ENCODE measurements at places on chromosomes 6 and 20.
A peak's percentile ranks its signal among the peaks of the same experiment; 100 is the strongest.

DNA sequence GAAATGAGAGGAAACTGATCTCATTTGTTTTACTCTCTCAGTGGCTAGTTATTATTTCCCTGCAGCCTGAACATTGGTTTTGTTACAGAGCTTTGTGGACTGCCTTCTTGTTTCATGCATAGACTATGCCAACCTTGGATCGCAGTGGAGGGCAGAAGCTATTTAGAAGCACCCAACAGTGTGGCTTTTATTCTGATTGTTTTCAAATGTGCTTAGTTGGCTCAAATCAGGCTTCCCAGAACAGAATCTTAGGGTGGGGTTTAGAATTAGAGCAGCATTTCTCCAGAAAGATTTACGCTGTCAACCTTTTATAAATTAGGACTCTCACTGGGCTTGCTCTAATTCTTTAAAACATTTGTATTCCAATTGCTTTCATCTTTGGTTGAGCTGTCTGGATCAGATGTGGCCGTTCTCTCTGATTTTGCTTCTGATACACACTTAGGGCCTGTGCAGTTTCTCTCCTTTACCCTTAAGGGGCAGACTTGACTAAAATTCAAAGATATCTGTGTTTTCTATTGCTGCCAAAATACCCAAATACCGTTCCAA is 210.3 kb downstream of the BCKDHB start:
- H3K36me3 ChIP-seq, result peaks cover 14% of the 10 kb centered on the region
- H3K27ac ChIP-seq, result no peak overlapping the region
- DNase-seq, result no peak
- no peaks in the 10 kb centered on the region for H3K4me1 ChIP-seq

DNA sequence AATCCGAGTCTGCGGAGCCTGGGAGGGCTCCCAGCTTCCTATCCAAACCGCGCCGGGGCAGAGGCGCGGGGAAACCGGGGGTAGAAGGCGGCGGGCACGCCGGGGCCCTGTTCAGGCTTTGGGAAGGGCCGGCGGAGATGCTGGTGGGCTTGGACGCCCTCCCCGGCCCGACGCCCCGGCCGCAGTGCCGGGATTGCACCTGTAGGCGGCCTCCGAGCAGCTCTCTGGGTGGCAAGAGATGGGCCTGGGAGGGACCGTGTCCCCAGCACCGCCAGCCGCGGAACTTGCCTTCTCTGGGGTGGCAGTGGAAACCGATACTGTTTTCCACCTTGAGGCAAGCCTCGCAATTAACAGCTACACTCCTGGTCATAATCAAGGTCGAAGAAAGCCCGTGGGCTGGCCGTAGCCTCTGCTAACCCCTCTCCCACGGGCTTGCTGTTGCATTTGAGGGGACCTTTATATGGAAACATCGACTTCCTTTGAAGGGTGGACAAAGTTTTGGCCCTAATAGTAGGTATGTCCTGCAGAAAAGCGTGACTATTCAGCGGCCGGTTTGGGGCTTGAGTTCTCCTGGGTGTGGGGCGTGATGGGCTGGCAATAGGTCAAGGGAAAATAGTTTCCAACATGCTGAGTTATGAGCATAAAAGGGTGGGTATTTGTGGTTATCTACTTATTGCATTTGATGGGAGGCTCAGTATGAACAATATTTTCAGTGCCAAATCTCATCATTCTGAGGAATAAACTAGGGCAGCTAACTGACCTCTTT is 1.1 kb upstream of the JAG1 start:
- peak; percentile 63 for DNase-seq
- H3K4me1 ChIP-seq, result peaks cover 21% of the 10 kb centered on the region
- H3K27me3 ChIP-seq, result peaks cover 58% of the 10 kb centered on the region

- H3K4me3 ChIP-seq, result no peak overlapping the region
- no peak for DNase-seq
- H3K4me1 ChIP-seq, result peaks cover 6% of the 10 kb centered on the region
- H3K27ac ChIP-seq, result no peak overlapping the region
These were observed 119.4 kb downstream of the MAN1A1 start for GRCh38 chr6:119230160-119230559.

DNA sequence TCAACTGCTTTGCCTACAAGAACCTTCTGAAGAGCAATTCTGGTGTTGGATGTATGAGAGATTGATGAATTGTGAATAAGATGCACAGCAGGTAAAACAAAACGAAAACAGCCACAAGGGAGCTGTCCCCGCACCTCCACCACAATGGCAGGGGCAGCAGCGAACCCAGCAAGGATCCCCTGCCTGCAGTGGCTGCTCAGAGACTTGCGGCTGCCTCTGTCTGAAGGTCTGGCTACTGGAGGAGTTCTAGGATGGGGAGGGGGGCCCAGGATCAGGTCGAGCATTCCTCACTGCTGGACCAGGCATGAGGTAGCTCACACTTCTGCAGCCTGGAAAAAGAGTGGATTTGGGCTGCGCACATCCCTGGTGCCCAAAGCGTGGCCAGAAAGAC is 523.5 kb downstream of the CDH26 start:
- DNase-seq, result no peak
- no peaks in the 10 kb centered on the region for H3K4me1 ChIP-seq
- no peaks in the 10 kb centered on the region for H3K36me3 ChIP-seq
- H3K4me3 ChIP-seq, result no peak overlapping the region
- no peak overlapping the region for H3K27ac ChIP-seq

- no peaks in the 10 kb centered on the region for H3K4me1 ChIP-seq
- H3K36me3 ChIP-seq, result no peaks in the 10 kb centered on the region
- no peak overlapping the region for H3K27ac ChIP-seq
- no peak for DNase-seq
- H3K4me3 ChIP-seq, result no peak overlapping the region
These were observed 85.4 kb upstream of the OLIG3 start for GRCh38 chr6:137579612-137580011.

DNA sequence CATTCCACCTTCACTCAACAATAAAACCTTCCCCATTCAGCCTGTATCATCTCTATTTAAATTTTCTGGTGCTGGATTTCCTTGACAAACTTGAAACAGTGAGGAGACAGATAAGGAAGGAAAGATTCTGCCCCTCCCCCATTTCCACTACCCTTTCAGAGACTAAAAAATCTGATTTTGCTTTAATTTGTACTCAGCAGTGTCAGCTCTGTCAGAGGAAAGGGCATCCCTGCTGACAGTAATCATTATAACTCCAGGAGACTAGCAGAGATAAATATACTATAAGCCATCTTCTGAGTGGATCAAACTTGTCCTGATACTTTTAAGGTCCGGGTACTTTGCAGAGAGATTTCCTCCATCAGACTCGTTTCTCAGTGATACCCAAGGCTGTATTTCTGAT is 155.6 kb downstream of the SAMD5 start:
- no peak for DNase-seq
- no peaks in the 10 kb centered on the region for H3K27me3 ChIP-seq
- H3K36me3 ChIP-seq, result no peaks in the 10 kb centered on the region
- H3K4me1 ChIP-seq, result no peaks in the 10 kb centered on the region
- no peak overlapping the region for H3K27ac ChIP-seq

All from activated CD8-positive, alpha-beta T cell treated with anti-CD3 and anti-CD28 coated beads for 36 hours (primary cell).